CD4-positive, alpha-beta T cell treated with Interferon alpha-2 for 1 hour (primary cell): ENCODE measurements at places on chromosomes 5 and 9.

- peak; percentile 66 for DNase-seq
Measured at GRCh38 chr9:126326228-126327005, at the start of gene MVB12B. Gene MVB12B (plus strand): TSS chr9:126326829. CDS start chr9:126326930, 101 bp downstream.

- no peak for DNase-seq
Measured at GRCh38 chr9:113844466-113844865, 31.6 kb upstream of the ZNF618 start.

DNA sequence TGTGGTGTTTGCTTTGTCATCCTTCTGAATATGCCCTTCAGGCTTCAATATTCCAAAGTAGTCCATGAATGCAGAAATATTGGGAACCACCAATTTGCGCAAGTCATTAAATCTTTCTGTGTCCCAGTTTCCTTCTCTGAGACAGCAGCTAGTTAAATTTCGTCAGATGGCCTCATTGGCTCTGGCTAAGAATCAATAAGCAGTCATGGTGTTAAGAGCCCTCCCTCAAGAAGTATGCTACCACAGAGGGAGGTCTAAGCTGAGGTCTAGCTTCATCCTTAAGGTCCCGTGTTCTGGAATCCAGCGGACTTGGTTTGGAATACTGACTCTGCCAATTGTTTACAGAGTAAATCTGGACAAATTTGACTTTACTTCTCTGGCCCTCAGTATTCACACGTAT, 59.1 kb upstream of the C5orf58 start:
- DNase-seq = no peak

DNA sequence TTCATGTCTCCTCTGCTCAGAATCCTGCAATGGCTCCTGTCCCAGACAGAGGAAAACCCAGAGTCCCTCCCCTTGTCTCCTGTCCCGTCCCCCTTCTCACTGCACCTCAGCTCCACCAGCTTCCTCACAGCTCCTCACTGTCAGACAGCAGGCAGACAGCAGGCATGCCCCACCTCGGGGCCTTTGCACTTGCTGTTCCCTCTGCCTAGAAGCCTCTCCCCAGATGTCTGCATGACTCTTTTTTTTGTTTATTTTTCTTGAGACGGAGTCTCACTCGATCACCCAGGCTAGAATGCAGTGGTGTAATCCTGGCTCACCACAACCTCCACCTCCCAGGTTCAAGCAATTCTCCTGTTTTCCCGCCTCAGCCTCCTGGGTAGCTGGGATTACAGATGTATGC, 8.8 kb upstream of the SLC6A7 start:
- DNase-seq = no peak

DNA sequence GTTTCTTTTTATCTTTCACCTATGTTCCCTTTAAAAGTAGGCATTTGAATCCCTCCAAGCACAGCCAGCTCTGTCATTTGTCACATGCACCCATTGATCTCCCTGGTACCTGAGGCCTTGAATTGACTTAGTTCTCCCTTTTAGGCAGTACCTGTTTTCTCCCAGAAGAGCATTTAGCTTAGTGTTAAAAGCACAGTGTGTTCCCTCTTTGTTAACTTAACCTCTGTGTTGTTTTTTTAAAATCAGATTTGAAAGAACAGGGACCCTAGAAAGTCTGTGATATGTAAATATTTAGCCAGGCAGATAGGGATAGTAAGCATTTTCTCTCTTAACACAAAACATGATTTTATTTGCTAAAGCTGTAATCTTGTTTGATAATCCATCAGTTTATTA, 113.8 kb upstream of the SPATA31D4 start:
- no peak for DNase-seq

DNA sequence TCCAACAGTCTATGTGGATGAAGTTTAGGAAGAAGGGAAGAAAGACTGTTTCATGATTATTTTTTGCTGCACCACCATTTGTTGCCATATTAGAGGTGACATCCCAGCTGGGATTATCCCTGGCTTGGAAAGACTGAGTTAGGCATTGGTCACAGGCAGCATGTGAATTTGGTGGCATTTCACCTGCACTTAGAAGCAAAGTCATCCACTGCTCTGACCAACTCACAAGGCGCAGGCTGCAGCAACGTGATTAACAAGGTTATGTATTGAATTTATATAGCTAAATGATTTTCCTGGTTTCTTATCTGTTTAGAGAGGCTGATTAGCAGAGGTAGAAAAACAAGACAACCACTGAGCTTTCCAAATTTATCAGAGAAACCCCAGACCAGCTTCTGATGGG, 2.7 kb downstream of the FYB1 start:
- DNase-seq = no peak

- DNase-seq = no peak
Measured at GRCh38 chr5:39675676-39676075, 250.9 kb upstream of the DAB2 start.

- DNase-seq = no peak
Measured at GRCh38 chr5:67361932-67362729, 165.5 kb upstream of the CD180 start.

DNA sequence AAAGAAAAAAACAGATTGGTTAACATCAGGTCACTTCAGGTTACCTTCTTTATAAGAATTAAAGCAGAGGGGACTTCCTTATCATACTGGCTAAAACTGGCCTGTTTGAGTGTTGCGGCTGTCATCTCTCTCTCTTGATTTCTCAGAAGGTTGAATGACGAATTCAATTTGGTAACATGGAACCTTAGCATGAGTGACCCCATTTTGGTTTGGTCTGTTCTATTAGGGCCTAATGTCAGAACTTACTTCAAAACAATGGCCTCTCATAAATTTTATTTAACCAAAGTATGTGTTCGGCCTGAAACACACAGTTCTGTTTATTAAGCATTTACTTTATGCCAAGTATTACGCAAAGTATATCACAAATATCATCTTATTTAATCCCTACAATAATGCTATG, 147.5 kb downstream of the CAAP1 start:
- DNase-seq = no peak

DNA sequence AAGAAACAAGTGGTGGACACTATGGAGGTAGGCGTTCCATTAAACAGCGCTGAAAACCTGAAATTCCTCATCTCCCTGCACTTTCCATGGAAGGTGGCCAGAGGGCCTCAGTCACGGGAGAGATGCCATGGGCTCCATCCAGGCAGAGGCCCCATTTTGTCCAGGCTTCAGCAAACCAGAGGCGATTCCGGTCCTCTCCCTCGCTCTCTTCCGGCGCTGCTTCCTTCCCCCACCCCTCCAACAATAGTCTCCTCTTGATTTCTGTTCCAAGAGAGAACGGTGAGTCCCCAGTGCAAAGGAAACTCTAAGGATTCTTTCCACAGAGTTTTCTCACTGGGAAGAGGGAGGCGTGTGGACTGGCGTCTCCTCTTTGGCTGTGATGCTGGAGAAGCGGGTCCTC, 7.5 kb downstream of the ZNF366 start:
- no peak for DNase-seq

- no peak for DNase-seq
Measured at GRCh38 chr5:94254214-94254613, 364.2 kb downstream of the KIAA0825 start.

DNA sequence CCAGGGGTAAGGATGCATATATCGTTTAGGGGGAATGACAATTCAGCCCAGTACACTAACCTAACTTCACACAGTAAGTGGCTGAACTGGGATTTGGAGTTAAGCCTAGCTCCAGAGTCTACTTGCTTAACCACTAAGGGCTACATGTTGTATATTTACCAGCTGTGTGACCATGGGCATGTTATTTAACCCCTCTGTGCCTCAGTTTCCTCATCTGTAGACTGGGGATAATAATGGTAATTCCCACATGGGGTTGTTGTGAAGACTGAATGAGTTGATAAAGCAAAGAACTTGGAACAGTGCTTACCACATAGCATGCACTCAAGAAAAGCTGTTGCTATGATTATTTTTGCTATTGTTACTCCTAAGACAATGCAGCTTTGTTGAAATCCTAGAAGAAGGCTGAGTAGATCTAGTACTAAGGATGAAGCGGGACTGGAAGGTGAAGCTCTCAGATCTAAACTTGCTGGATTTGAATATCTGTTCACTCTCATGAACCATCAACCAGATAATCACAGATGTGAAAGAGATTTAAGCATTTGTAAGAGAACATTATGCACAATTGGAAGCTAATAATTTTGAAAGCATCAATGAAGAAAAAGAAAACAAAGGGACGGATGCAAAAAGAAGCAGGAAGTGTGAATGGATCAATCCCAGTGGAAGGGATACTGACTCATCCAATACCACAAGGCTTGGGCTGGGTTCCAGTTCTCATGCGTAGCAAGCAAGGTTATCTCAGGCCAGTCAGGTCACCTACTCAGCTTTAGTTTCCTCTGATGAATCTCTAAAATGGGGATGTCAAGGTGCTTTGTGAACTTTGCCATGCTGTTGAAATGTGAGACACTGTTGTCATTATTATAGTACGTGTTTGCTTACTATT, 78.5 kb upstream of the TBC1D2 start:
- no peak for DNase-seq

- DNase-seq = no peak
Measured at GRCh38 chr5:172559004-172559932, 81.8 kb upstream of the NEURL1B start.

- DNase-seq = no peak
Measured at GRCh38 chr9:12351293-12352044, 341.7 kb upstream of the TYRP1 start.

- DNase-seq = no peak
Measured at GRCh38 chr5:24732184-24732583, 87.4 kb upstream of the CDH10 start.

GRCh38 chr5:122915717-122916461, 70.5 kb downstream of the SNX24 start:
- no peak for DNase-seq

DNA sequence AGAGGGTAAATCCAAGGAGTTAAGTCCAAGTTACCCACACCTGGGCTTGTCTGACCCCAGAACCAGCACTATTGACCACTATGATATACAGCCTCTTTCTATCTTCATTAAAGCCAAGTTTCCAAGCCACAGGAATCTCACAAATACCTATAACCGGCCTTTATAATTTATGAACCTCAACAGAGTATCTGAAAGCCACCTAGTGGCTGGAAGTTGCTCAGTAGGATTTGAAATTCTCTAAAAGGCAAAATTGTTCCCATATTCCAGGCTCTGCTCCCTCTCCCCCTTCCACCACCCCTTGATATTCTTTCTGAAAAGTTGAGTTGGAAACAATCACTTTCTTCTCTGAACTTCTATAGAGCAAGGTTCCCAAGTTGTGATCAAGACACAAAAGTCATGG, 106.4 kb upstream of the GPR151 start:
- no peak for DNase-seq

GRCh38 chr9:4258320-4259090, 41.4 kb downstream of the GLIS3 start:
- no peak for DNase-seq

DNA sequence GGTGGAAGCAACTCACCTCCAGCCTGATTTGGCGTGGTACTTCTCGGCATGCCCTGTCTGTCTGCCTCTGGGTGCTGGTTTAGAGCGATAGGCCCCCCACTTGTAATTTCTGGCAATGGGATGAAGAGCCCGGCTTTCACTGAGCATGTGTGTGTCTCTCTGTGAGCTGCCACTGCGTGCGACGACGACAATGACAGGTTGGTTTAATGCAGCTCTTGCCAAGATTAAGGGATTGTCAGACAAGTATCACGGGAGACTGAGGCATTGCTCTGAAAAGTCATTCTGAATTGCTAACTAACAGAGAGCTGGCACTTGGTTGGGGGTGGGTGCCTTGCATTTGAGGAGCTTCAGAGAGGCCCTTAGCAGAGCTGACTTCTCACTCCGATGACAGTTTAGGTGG, 348.8 kb upstream of the CLINT1 start:
- no peak for DNase-seq

DNA sequence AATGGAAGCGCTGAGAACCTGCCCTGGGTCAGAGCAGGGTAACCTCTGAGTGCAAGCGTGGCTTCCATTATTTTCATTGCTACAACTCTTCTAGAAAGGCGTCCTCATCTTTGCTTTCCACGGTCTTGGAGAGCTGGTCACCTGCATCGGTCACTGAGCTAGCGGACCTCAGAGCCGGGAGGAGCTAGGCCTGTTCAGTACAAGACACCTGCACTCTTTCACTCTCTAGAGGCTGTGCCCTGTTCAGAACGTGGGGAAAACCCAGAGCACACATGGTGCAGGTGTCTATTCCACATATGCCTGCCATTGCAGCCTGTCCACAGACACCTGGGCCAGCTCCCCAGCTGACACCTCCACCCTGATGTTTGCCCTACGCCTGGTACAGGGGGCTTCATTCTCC, 147.8 kb upstream of the IRX2 start:
- no peak for DNase-seq

DNA sequence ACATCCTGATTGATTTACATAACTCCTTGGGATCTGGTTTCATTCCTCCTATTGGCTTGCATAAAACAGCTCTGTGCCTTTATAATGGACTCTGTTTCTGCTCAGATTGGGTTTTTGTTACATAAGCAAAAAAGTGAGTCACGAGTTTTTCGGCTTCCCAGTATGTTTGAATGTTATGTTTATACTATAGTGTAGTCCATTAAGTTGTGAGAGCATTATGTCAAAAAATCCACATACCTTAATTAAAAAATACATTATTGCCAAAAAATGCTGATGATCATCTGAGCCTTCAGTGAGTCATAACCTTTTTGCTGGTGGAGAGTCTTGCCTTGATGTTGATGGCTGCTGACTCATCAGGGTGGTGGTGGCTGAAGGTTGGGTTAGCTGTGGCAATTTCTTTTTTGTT, 144.6 kb downstream of the CCDC171 start:
- no peak for DNase-seq

DNA sequence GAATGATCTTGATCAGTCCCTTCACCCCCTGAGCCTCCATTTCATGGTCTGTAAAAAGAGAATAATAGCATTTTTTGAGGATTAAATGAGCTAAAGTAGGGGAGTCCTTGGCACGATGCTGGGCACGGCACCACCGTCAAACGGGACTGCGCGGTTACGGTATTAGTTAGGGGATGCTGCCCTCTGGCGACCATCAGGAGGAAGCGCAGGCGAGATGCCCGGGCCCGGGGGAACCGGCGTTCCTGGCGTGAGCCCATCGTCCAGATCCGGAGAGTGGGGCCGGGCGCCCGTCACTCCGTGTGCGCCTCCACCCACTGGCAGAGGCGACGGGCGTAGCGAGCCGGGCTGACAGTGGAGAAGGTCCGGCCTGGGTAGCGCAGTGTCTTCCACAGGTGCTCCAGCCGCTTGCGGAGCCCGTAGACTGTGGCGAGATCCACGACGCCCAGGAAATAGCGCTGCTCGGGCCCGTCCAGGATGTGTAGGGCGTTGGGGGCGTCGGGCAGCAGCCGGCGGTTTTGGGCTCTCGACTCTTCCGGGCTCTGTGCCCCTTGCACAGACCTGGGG, 4.8 kb upstream of the ST6GALNAC4 start:
- DNase-seq = peak; percentile 84

- DNase-seq = no peak
Measured at GRCh38 chr5:5886353-5886752, 463.9 kb downstream of the ICE1 start.
